ENCODE measurements at places on chromosomes 7 and 10.
A peak's percentile ranks its signal among the peaks of the same experiment; 100 is the strongest.

DNA sequence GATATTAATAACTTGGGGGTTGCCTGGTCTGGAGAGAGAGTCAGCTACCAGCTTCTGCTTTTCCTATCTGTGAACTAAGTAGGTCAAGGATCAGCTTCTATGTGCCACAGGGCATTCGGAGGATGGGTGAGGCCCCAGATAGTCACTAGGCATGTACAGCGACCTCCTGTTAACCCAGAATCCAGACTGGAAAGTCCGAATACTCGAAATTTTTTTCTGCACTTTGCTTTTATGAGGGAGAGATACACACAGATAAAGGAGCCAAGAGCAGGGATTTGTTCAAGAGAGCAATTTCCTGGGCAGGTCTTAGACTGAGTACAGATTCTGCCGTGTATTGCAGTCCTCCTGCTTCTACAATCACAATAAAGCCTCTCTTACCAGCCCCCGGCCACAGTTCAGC, 54.2 kb downstream of the EMX2 start:
- no peak for DNase-seq

DNA sequence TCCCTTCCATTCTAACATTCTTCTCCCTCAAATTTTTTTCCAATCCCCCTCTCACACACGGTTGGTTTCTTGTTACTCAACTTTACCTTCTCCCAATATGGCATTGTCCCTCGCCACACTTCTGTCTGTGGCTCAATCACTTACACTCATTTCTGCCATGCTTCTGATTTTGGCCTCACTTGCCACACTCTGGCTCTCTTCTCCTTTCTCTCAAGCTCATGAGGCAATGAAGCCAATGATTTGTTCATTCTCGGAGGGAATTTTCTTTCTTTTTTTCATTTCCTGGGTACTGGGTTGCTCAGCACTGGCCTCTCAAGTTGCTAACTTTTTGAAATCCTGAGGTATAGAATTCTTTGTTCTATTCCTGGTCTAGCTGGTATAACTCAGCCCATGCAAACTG, 4.0 kb upstream of the MYOZ1 start:
- DNase-seq = no peak

DNA sequence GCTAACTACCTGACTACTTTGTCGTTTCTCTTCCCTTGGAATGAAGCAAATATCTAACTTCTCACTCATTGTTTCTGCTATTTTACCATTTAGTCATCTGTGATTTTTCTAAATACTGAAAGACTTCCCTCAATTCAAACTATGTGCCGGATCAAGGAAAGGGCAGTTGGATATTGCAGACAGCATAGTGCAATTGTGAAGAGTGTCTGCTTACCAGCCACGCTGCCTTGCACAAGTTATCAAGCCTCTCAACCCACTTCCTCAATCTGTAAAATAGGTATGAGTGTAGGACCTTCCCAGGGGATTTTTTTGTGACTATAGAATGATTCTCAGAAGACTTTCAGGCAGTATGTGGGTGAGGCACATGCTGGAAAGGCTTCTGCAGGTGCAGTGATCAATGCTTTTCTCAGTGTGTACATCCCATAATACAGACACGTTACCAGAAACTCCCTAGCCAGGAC, 54.3 kb downstream of the EGFR start:
- DNase-seq = no peak

GRCh38 chr10:78028438-78029268, 662 bp downstream of the POLR3A start:
- peak; percentile 5 for DNase-seq

DNA sequence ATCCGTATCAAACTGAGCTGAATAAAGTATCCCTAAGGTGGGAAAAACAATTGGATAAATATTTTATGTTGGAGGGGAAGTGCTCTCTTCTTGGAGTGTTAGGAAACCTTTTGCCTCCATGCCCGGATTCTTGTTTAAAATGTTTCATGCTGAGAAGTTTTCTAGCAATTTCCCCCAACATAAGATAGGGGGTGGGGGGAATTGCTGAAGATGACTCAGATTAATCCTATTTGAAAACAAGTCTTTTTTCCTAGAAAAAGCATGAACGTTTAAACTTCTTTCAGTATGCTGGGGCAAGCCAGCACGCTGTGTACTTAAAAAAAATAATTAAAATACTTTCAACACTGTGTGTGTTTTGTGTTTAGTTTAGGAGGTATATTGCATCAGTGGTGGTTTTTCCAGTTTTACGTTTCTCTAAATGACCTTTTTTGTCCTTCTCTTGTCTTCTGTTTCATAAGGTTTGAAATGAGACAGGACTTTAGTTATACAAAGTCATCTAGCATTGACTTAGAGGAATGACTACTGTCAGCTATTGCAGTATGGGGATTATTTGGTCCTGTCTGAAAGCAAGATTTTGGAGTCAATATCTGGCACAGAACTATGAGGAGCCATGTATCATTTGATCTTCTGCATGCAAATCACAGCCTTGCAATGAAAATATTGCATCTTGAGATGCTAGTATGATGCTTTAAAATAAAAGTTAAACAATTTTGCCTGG, 295.9 kb downstream of the GATA3 start:
- DNase-seq = no peak

DNA sequence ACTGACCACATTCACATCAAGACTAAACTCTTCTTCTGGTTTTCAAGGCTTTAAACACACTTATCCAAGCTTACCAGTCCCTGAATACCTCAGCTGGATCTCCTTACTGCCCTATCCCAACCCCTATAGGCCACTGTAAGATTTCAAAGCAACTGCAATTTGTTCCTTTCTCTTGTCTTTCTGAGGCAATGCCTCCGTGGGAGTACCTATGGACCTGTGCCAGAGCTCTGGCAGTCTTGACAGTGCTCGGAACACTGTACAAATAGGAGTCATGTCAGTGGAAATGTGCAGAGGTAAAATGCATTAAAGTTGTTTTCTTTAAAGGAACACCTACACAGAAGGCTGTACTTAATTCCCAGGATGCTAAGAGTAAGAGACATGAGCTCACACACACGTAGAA, 124.7 kb downstream of the CNOT4 start:
- DNase-seq = no peak

GRCh38 chr7:77245015-77245755, 45.6 kb upstream of the FGL2 start:
- no peak for DNase-seq

DNA sequence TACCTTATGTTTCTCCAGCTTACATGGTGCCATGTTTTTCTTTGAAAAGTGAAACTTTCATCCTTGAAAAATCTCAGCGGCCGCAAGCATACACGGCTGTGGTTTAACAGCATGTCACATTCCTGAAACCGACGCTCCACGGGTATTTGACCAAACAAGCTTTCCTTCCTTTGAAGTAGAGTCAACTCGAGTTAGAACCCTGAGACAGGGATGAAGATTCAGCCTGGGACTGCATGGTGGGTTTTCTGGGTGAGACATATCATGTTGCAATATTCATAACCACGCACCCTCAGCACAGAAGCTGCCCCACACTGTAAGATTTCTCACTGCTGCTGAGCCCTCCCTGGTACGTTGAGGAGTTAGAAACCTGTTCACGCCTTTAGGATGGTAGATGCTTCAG, 8.1 kb downstream of the CYP26A1 start:
- DNase-seq = no peak

DNA sequence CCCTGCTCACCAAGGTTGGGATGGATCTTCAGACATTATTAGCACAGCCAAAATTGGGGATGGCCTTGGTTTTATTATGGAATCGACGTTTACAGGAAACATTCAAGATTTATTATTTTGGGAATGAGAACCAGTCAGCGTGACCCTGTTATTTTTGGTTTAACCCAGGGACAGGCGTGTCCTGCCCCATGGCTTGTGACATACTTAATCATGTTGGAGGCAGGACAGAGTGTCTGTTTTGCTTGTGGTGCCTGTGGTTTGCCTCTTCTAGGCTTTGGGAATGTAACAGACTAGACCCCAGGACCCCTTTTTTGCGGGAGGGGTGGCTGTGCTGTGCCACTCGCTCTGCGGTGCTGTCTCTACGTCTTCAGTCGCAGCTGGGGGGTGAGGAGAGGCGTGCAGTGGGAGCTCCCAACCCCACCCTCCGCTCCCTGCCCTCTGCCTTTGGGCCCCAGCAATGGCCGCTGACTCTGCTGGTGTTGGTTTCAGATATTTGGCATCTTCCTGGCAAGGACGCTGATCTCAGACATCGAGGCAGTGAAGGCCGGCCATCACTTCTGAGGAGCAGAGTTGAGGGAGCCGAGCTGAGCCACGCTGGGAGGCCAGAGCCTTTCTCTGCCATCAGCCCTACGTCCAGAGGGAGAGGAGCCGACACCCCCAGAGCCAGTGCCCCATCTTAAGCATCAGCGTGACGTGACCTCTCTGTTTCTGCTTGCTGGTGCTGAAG, 20.1 kb upstream of the SH2D4B start:
- no peak for DNase-seq

GRCh38 chr7:38160003-38160571, 18.0 kb upstream of the STARD3NL start:
- no peak for DNase-seq

GRCh38 chr7:33604056-33604455, 301.3 kb upstream of the BMPER start:
- no peak for DNase-seq

DNA sequence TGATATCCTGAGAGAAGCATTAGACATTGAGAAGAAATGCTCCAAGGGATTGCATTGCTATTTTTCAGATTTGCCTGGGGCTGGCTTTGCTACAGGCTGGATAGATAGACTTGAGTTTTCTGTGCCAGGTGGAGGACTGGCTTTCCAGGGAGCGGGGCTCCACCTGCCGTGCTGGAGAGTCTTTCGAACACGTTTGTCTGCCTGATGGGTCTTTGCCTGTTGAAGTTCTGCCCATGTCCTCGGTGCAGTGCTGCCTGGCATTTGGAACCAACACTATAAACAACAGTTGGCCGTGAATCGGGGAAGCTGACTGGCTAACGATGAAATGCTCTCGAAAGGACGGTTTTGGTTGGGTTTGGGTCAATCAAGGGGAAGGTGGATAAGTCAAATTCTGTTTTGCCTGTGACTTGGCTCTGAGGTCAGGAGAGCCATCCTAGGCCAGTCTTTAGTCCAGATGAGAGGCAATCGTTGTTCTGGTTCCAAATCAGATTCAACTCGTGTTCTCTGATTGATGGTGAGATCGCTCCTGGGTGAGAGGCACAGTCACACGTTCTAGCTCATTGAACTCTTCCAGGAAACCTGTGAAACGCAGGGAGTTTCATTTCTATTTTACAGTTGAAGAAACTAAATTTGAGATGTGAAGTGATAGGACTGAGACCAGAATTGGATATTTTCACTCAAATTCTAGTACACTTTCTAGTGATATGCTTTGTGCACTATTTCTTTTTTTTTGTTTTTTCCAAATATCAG, 599.0 kb downstream of the TYW1 start:
- DNase-seq = no peak

- DNase-seq = no peak
Observed at GRCh38 chr10:74453169-74453568, 302.1 kb downstream of the ADK start.

- no peak for DNase-seq
Observed at GRCh38 chr10:924524-924859, 7.0 kb downstream of the LARP4B start.

DNA sequence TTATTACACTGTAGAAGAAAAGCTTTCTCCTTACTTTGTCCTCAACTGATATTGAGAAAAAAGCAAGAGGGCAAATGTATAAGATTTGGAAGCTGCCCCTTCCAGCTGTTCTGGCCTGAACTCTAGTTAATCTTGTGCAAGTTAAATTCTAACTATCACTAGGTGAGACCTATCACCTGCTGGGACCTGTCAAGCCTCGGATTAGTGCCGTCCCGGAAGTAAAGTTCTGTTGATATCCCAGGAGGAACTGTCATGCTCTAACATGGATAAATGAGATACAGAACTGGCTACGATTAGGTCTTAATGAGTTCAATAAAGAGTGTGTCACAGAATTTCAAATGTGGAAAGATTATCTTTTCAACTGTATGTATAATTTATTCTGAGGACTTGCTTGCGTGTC, 1.2 kb upstream of the BPGM start:
- DNase-seq = no peak

GRCh38 chr7:33459340-33459751, 330.0 kb downstream of the BBS9 start:
- no peak for DNase-seq

- DNase-seq = no peak
Observed at GRCh38 chr10:112524641-112525040, 77.6 kb downstream of the VTI1A start.

DNA sequence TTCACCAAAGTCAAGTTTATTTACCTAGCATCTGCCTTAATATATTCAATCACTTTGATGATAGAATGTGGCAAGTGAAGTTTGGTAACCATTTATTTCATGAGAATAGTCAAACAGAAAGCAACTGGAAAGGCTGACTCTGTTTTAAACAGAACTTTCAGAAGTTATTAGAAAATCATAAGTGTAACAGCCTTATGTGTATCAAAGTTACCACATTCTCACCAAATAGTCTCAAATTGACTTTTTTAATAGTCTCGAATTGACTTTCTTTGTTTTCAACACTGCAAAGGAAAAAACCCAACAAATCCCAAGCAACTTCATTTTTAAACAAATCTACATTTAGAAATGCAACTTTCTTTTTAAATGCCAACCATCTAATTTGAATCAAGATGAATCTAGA, 29.5 kb downstream of the NAMPT start:
- DNase-seq = no peak

GRCh38 chr7:111622084-111622483, 59.8 kb upstream of the IMMP2L start:
- no peak for DNase-seq

GRCh38 chr10:74898201-74898976, 72.0 kb downstream of the KAT6B start:
- DNase-seq = no peak

DNA sequence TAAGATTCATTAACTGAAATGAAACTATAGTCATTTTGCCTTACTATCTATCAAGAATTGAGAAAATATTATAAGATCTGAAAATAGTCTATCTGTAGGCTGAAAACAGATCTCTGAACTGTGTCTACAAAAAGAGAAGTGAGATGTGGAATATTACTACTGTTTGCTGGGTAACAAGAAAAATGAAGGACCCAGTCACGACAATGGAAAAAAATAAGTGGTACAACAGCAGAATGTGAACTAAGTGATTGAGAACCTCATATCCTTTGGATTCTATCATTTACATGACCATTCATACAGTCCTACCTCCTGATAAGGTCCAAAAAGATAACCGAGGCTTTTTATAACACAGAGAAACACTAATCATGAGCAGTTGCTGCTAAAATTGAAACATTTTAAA, 94.3 kb downstream of the UBE2H start:
- no peak for DNase-seq
